HCT116 (cell line): ENCODE measurements at places on chromosomes 12 and 14. TPM values are rescaled to one million over a fixed set of nuclear protein-coding genes. Genes with fewer than 3 reads are reported as not detected.

GRCh38 chr14:100142073-100143040 is 17.1 kb downstream of the DEGS2 start:
- H3K27me3 ChIP-seq = no peaks in the 10 kb centered on the region
- no peak overlapping the region for H3K27ac ChIP-seq
- no peaks in the 10 kb centered on the region for H3K36me3 ChIP-seq
- peaks cover 7% of the 10 kb centered on the region; the same call in 1 of the 2 replicates for H3K4me1 ChIP-seq
- H3K4me3 ChIP-seq = no peak overlapping the region

DNA sequence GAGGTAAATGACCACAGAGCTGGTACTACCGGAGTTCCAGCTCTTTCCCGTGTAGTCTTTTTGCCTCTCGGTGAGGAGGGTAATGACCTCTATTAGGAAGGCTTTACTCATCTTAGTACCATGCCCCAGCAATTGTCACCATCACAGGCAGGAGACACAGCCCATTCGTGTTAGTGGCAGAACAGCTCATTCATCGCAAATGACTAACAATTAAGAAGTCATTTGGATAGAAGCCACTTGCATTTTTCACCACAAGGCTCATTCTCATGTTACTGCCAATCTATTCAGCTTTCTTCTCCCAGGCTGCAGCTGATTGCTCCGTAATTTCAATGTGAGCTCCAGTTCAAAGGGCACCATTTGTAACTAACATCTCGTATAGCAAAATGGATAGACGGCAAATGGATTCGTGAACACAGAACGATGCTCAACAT is 718.8 kb upstream of the TMEM132C start:
- H3K27ac ChIP-seq = no peak overlapping the region
- no peak overlapping the region for H3K4me3 ChIP-seq
- DNase-seq = no peak
- no peaks in the 10 kb centered on the region for H3K27me3 ChIP-seq
- H3K4me1 ChIP-seq = no peaks in the 10 kb centered on the region

DNA sequence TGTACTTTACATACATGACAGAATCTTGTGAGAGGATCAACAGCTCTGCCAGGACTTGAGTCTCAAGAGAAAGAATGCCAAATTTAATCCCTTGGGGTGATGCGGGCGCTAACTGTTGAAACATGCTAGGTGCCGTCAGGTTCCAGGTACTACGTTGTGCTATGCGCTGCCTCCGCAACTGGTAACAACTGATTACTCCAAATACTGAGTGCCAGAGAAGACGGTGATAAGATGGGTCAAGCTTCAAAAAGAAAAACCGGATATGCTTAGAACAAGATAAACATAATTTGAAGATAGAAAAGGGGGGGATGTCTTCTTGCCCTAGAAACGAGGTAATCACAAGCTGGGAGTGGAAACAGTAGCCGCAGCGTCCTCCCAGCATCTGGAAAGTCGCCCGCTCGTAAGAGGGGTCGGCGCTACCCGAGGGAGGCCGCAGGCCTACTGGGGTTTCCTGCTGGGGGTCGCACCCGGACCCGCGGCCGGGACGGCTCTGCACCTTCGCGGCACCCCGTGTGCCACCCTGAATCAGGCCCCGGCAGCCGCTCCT is 678 bp downstream of the ZBTB25 start:
- peak overlapping the region; percentile 95 for H3K27ac ChIP-seq
- H3K4me1 ChIP-seq = peaks cover 51% of the 10 kb centered on the region
- DNase-seq = no peak
- H3K4me3 ChIP-seq = peak overlapping the region; percentile 74
- H3K27me3 ChIP-seq = no peaks in the 10 kb centered on the region

Gene ASCL1
- not detected for total RNA-seq

GRCh38 chr14:104229534-104230055 is 91.2 kb downstream of the KIF26A start:
- no peaks in the 10 kb centered on the region for H3K27me3 ChIP-seq
- DNase-seq = no peak
- H3K4me1 ChIP-seq = peaks cover 13% of the 10 kb centered on the region
- no peak overlapping the region for H3K27ac ChIP-seq
- H3K4me3 ChIP-seq = no peak overlapping the region
- H3K36me3 ChIP-seq = no peaks in the 10 kb centered on the region

DNA sequence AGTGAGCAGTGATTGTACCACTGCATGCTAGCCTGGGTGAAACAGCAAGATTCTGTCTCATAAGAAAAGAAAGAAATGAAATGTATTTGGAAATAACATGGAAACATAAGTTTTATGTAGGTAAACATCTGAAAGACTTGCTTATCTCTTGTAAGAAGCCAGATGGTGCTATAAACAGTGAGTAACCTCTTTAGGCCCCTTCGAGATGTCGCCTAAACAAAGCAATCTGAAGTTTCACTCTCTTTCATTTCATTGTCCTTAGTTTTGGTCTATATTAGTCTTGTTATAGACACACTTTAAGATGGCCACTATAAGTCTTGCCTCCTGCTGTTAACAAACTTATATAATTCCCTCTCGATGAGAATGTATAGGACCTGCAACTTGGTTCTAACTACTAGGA is 472.6 kb upstream of the ATP2B1 start:
- H3K27ac ChIP-seq = no peak overlapping the region
- no peak for DNase-seq
- no peaks in the 10 kb centered on the region for H3K4me1 ChIP-seq

Gene SLC6A15
- total RNA-seq = 0.07 TPM

Gene NTF3
- total RNA-seq = not detected

Gene KLC1
- 121 TPM for total RNA-seq

DNA sequence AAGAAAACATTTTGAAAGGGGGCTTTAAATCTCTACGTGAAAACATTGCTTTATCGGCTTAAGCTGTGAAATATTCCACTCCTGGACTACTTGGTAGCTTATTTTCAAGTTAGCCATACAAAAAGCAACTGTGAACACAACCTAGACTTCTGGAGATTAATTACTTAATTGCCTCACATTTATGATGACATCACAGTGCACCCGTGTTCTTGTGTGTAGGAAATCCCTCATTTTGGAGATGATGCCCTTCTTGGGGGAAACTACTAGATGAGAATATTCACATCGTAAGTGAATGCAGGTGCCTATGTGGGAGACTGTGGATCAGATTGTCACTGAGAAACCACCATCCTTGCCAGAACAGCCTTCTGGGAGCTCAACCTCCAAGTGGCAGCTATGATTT is 10.5 kb upstream of the B4GALNT3 start:
- no peak overlapping the region for H3K4me3 ChIP-seq
- H3K4me1 ChIP-seq = no peaks in the 10 kb centered on the region
- no peaks in the 10 kb centered on the region for H3K36me3 ChIP-seq
- H3K27me3 ChIP-seq = no peaks in the 10 kb centered on the region
- no peak for DNase-seq

GRCh38 chr12:111756681-111757080 is 10.1 kb upstream of the ALDH2 start:
- no peak overlapping the region for H3K27ac ChIP-seq
- H3K4me3 ChIP-seq = no peak overlapping the region
- no peaks in the 10 kb centered on the region for H3K36me3 ChIP-seq
- H3K4me1 ChIP-seq = no peaks in the 10 kb centered on the region

Gene PLEKHG7
- not detected for total RNA-seq

- H3K27me3 ChIP-seq = no peaks in the 10 kb centered on the region
- peak within 1 kb of the TSS; percentile 72 for H3K27ac ChIP-seq
- no peaks in the 10 kb centered on the region for H3K36me3 ChIP-seq
- H3K4me1 ChIP-seq = peaks cover 13% of the 10 kb centered on the region
- DNase-seq = peak; percentile 75
Observed at GRCh38 chr12:113135178-113136127, at the start of gene RASAL1. TSS of gene RASAL1 (minus strand) at chr12:113135761. CDS start at chr12:113135462, 299 bp downstream.

Gene CATSPERB
- total RNA-seq = 0.74 TPM

- no peaks in the 10 kb centered on the region for H3K36me3 ChIP-seq
- no peaks in the 10 kb centered on the region for H3K27me3 ChIP-seq
- no peak overlapping the region for H3K4me3 ChIP-seq
Observed at GRCh38 chr12:9022592-9022991, 33.2 kb downstream of the KLRG1 start.
